ENCODE measurements at places on chromosomes 6 and 20.
A peak's percentile ranks its signal among the peaks of the same experiment; 100 is the strongest.

DNA sequence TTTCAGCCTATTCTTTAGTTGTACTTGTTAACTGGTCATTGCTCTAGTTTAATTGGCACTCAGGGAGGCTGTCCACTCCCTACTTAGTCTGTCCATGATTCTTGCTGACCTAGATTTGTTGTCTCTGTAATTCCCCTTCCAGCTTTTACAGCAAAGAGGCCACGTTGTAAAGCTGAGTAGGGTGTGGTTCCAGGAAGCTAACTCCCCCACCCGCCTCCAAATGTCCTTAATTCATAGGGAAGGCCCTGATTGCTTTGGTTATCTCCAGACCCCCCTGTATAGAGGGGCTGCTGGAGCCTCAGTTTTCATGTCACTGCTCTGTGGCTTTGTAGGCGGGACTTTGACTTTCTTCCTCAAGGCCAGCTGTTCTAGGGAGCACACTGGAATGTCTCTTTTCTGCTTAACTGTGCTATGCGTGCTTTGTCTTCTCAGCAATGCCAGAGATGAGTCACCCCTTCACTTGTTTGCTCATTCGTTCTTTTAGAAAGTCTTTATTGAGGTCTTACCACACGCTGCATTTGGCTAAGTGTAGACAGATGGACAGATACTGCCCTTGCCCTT lies 175.1 kb upstream of the JAG1 start:
- DNase-seq: no peak

DNA sequence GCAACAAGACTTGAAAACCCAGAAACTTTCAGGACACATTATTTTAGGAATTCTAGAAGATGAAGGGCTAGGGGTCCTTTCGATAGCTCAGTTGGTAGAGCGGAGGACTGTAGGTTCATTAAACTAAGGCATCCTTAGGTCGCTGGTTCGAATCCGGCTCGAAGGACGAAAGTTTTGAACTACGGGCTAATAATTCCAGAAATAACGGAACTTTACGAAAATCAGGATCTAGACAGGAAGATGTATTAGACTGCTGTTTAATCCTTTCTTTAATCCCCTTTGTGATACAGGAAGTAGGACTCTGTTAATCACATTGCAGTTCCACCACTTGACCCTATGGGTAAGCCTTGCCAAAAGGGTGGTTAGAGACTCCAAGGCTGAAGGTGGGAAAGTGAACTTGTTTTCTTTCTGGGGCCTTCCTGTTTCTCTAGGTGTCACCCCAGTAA lies 21.2 kb upstream of the ABT1 start:
- DNase-seq: no peak

- DNase-seq: no peak
Measured at GRCh38 chr6:118581489-118581959, 33.4 kb downstream of the PLN start.

DNA sequence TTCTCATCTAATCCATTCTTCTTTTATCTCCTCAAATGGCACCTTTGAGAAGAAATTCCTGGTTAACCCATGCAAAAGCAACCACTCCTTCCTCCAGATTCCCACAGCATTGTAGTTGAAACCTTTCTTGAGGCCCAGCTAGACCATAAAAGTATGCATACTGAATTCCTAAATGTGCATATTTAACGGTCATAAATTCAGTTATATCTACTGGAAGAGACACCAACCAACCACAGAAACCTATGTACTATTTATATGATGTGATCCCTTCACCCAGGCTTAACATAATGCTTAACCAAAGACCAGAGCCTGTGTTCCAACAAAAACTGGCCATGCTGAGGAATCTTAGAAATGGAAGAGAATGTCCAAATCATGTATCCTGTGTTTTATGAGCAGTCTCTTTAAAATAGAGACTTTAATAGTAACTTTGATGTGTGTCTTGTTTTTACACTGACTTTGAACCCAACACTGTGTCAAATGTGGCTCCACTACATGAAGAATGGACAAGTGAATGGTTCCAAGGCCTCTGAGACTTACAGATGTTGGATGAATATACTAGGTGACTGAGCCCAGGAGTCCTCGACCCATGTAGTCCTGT lies 11.4 kb upstream of the TAF8 start:
- DNase-seq: no peak

- no peak for DNase-seq
Measured at GRCh38 chr6:43901733-43902230, 131.8 kb downstream of the VEGFA start.

DNA sequence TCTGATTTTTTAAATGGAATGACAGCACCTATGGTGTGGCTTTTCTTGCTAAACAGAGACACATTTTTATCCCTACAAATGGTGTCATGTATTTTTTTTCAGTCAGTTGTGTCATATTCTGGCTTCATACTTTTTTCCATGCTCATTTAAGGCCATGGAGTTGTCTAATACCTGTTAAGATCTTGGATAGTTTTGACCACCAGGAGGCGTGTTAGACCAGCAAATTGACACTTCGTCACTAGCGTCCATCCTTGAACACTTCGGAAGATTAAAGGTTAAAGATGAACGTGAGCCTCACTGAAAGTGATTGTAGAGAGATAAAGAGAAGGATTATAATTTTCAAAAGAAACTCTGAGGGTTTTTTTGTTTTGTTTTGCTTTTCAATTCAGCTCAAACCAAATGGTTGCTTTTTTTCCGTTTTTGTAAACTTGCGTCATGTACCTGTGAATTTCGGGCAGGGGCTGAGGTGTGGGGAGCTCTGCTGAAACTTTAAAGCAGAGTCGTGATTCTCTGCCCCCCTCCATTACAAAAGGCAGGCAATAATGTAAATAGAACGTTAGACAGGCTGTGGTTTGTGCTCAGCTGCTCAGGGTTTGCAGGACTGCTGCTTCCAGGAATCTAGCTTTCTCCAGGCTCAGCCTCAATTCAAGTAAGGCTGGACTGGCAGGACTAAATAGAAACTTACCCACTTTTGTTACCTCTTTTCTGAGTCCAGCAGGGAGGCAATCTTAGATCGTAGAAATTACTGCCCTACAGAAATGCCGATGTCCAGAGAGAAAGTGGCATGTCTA lies 245.1 kb downstream of the FOXA2 start:
- DNase-seq: no peak

DNA sequence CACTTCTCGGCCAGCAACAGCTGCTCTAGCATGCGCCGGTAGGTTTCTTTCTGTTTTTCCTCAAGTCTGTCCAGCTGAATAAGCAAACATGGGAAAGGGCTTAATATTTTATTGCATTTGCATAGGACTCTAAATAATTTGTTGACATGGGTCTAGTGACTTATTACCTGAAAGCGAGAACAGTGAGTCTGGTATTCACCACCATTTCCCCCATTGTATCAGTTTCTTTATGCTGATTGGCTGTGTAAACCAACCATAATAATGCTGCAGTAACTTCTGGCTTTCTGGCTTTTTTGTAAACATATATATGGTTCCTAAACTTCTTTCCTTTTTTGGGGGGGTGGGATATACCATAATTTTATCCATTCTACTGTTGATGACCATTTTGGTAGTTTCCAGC lies 69.1 kb upstream of the TMEM30A start:
- no peak for DNase-seq

- no peak for DNase-seq
Measured at GRCh38 chr20:47016068-47016664, 121.5 kb downstream of the EYA2 start.

DNA sequence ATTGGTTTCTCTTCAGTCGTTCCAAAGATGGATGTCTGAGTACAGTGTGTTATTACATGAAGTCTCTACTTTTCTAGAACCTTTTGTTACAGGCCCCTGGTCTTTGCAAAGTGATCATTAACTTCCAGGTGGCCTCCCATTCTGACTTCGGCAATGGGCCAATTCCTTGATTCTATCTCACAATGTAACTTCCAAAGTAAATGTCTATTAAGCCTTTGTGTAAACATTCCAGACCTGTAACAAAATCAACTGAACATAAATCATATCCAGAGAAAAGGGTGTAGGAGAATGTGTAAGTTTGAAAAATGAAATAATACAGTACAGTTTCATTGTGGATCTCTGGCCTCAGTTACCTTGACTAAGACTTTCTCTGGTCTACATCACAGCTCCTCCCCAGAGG lies 187.8 kb upstream of the JAG1 start:
- no peak for DNase-seq

GRCh38 chr6:1415416-1416063 lies 26.2 kb downstream of the FOXF2 start:
- no peak for DNase-seq

DNA sequence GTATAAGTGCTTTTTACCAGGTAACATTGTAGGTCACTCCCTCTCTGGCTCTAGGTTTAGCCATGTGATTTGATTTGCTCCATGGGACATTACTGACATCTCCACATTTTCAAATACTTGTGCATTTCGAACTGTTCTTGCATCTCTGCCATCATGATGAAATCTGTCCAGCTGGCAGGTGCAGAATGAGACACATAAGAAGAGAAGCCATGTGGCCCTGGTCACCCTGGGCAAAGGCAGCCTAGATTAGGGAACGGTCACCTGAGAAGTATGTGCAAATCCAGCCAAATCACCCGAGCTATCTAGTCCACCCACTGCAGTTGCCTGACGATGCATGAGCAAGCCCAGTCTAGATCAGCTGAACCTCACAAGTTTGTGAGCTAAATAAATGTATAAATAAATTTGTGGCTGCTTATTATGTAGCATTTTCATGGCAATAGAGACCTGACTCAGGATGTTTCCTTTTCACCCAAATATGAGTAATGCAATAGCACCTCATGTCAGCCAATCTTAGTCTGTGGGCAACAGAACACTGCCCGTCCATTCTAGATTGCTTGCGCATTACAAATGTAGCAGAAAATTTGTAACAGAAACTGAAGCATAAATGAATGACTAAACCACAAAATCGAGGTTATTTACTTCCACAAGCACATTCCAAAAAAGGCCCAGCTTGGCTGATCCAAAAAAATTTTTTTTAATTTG lies 115.2 kb downstream of the PAK5 start:
- DNase-seq: no peak

GRCh38 chr6:143629104-143630080 lies 48.4 kb upstream of the PHACTR2 start:
- DNase-seq: no peak

- no peak for DNase-seq
Measured at GRCh38 chr6:6003621-6004366, 2.9 kb downstream of the NRN1 start.

DNA sequence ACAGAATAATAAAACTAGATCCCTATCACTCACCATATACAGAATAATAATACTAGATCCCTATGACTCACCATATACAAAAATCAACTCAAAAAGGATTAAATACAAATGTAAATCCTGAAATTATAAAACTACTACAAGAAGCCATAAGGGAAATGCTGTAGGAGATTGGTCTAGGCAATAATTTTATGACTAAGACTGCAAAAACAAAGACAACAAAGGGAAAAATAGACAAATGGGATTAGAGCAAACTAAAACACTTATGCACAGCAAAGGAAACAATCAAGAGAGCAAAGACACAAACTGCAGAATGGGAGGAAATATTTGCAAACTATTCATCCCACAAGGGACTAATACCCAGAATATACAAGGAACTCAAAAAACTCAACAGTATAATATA lies 4.1 kb upstream of the RNF217 start:
- DNase-seq: no peak

GRCh38 chr6:41331401-41332150 lies 3.8 kb upstream of the NCR2 start:
- no peak for DNase-seq

- DNase-seq: no peak
Measured at GRCh38 chr6:13614126-13614925, 809 bp upstream of the NOL7 start.

- no peak for DNase-seq
Measured at GRCh38 chr6:122657601-122658000, 47.4 kb downstream of the PKIB start.

GRCh38 chr20:15020845-15021244 lies 683.4 kb upstream of the FLRT3 start:
- no peak for DNase-seq

DNA sequence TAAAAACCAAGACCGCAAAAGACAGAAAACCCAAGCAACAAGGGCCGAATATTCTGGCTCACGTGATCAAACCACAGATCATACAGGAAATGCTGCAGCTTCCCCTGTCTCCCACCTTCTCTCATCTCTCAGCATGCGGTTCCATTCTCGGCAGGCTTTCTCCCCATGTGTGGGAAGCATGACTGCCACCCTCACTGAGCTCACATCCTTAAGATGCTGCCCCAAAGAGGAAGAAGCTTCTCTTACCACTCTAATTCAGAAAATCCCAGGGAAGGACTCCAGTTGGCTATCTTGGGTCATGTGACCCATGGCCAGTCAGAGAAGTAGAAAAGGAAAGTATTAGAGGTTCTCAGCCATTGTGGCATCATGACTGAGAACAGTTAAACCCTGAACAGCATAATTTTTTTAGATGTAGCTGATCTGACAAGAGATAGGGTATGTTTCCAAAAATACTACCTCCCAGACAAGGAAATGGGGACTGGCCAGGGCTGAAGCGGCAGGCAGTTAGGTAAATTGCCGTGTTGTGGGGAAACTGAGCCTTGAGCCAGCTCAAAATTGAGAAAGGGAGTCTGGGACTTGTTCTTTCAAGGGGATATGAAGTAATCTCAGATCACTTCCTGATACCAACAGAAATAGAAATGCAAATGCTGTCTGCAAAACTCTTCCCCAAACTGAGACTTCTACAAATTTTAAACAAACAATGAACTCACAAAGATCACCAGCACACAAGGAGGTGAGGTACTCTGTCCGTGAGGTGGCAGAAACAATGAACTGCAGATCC lies 37.1 kb upstream of the GRM4 start:
- peak; percentile 62 for DNase-seq

DNA sequence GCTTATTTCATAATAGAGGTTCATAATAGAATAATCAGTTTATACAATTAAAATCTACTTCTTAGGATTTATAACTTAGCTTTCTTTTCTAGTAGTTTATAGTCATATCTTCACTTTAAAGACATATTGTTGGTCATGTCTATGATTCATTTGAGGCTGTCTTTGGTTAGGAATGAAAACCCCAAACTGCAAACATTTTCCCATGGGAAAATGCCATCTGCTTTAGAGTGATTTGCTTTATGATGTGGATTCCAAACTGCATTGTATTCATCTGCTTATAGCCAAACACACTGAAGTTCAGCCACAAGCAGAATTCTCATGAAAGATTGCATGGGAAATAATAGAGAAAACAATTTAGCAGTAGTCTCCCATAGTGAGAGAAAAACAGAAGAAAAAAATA lies 128.0 kb downstream of the RFPL4B start:
- DNase-seq: no peak

DNA sequence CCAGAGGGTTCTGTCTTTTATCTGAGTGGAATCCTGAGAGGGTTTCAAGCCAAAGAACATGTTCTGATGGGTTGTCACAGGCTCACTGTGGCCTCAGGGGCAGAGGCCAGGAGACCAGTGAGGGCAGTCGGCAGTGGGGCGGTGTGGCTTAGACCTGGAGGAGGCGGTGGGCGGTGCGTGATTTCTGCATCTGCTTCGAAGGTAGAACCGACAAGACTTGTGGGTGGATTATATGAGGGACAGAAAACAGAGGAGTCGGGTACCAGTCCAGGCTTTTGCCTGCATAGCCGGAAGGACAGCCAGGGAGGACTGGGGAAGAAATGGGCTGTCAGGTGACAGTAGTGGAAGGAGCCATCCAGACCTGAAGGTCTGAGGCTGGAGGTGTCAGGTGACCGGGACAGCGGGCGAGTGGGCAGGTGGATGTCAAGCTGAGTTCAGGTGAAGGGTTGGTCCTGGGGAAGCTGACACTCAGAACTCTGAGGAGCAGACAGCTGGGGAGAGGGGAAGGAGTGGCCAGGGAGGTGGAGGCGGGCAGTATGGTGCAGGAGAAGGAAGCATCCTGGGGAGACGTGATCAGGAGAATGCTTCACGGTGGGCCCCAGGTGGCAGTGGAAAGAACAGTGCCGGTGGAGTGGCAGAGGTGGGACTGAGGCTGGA lies 3.1 kb downstream of the CTSZ start:
- DNase-seq: no peak

GRCh38 chr6:142853244-142854180 lies 91.5 kb downstream of the HIVEP2 start:
- DNase-seq: no peak

All from effector memory CD4-positive, alpha-beta T cell (primary cell).